ENCODE measurements at places on chromosomes 13 and 19.

DNA sequence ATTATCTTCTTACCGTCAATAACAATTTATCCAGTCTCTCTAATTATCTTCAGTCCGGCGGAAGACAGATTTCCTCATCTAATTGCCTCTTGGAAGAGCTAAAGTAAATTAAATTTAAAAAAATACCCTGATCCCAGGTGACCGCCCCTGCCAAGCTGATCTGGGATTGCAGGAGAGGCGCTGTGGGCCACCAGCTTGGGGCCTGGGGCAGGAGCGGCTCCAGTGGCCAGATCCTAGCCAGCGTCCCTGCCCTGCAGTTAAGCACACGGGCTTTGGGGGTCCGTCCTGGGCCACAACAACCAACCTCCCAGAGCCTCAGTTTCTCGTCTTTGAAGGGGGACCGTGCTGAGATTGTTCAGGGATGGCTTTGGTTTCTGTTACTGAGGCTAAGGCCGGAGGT, 12.4 kb upstream of the TMEM255B start:
- DNase-seq = no peak

DNA sequence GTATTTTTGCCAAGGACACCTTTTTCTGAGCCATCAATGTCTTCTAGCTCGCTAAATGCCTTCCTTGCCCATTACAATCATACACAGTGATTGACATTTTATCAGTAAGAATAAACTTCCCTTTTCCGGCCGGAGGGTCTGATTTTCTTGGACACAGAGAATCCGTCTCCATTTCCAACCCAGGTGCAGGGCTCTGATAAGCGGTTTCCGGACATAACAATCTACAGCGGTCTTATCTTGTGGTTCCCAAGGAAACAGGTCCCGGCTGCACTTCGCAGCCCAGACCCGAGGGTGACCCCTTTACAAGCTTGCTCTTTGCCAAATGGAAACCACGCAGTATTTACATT, 5.1 kb upstream of the ZNF77 start:
- DNase-seq = no peak

- DNase-seq = no peak
These were observed 10.2 kb downstream of the EPSTI1 start for GRCh38 chr13:42981853-42982252.

GRCh38 chr19:1742989-1743696, 10.2 kb upstream of the ONECUT3 start:
- no peak for DNase-seq

- no peak for DNase-seq
These were observed 40.6 kb upstream of the FAM216B start for GRCh38 chr13:42740753-42741152.

DNA sequence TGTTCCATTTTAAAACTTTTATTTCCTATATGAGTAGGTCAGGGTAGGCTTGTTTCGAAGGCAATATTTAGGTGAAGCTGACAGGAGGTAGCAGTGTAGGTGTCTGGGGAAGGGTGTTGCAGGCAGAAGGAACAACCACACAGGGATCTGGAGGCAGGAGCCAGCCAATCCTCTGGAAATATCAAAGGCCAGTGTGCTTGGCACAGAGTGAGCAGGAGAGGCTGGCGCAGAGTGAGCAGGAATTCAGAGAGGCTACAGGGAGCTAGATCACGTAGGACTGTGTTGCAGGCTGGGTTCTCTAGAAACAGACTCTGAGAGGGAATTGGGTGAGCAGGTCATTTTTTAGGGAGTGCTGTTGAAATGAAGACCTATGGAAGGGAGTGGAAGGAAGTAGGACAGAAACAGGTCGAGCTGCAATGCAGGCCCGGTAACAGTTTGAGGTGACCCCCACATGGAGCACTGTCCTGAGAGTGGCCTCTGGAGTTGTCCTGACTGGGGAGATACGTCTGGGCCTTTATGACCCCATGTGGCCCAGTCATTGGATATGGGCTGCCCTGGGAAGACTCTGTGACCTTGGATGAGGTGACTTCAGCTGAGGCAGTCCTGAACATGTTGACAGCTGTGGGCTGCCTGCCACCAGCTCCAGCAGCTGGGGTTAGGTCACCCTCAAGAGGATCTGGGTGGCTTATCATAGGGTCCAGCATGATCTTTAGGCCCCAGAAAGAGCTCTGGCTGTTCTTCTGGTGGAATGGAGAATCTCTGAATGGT, 51.7 kb downstream of the ERCC5 start:
- DNase-seq = no peak

DNA sequence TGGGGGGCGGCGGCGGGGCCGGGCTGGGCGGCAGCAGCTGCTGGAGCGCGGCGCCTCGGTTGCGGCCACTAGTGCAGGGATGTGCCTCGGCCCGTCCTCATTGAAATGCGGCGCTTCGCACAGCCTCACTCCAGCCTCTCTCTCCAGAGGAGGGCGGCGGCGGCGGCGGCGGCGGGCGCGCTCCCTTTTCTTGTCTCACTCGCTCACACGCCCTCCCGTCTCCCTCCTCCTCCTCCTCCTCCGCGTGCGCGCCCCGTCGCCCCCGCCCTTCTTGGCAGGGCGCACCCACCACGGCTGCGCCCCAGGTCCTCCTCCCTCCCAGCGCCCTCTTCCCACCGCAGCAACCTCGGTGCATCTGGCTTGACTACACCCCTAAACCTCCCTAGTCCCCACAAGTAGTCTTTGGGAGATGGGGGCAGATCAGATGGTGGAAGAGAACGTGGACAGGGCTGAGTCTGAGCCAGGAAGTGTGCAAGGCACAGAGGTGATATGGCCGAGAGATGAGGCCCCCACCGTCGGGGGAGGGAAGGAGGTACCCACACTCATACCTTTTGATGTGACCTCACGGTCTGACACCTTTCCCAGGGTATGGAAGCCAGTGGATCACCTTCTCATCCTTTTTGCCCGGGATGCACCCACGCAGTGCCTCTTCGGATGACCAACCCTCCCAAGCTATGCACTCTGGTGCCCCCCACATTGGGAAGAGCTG, at the start of gene DCLK1:
Gene DCLK1 (minus strand): TSS at position 161 of the 709 bp plus-strand sequence.
- no peak for DNase-seq
